ENCODE measurements at places on chromosomes 16 and 17. TPM values are rescaled to one million over a fixed set of nuclear protein-coding genes. Genes with fewer than 3 reads are reported as not detected.
A peak's percentile ranks its signal among the peaks of the same experiment; 100 is the strongest.

DNA sequence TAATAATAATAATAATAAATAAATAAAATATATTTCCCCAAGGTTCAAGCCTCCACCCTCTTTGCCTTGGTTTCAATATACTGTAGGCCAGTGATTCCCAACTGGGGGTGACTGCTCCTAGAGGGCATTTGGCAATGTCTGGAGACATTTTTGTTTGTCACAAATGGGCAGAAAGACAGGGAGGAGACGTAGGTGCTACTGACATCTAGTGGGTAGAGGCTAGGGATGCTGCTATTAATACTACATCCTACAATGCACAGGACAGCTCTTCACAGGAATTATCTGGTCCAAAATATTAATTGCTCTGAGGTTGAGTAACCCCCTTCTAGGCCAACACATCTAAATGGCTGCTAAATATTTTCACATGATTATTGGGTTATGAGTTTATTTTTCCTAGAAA is 12.8 kb upstream of the PRR14 start:
- peaks cover 13% of the 10 kb centered on the region for H3K4me1 ChIP-seq
- DNase-seq, result no peak
- H3K27me3 ChIP-seq, result no peaks in the 10 kb centered on the region
- no peak overlapping the region for H3K4me3 ChIP-seq
- H3K27ac ChIP-seq, result no peak overlapping the region

Gene CHST5
- 0.22 TPM for total RNA-seq

DNA sequence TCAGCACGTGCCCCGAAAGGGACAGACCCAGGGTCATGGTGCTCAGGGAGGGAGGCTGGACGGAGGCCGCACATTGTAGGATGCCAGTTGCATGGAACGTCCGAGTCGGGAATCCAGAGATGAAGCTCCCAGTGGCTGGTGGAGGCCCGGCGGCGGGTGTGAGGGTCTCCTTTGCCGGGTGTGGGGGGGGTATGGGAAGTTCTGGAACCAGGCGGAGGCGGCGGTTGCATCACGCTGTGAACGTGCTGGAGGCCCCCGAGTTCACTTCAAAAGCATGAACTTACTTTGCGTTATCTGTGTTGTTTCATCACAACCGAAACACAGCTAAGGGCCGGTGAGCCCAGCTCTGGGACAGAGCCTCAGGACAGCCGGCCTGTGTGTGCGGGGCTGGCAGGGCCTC is 73.4 kb upstream of the GNG13 start:
- H3K4me3 ChIP-seq, result no peak overlapping the region
- no peak for DNase-seq
- H3K36me3 ChIP-seq, result peaks cover 6% of the 10 kb centered on the region
- H3K27ac ChIP-seq, result no peak overlapping the region

Gene SEPTIN12
- not detected for total RNA-seq

DNA sequence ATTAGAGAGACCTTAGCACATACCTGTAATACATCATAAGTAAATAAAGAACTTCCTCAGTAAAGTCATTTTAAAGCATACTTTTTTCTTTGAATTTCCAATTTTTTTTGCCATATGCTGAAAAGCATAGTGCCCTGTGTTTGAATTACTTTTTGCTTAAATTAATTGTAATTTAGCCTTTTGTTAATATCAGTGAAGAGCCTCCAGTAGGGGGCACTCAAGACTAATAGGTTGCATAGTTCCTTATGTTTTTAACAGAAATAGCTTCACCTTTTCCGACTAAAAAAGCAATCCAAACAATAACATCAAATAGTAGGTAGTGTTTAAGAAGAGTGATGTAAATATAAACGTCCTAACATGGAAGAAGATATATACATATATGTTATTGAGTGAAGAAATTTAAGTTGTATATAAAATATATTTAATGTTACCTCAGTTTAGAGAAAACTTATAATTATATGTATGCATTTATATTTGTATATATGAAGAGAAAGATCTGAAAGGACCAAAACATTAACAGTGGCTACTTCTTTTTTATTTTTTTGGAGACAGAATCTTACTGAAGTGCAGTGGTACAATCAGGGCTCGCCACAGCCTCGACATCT is 18.6 kb downstream of the RAD51C start:
- DNase-seq, result peak; percentile 54
- peaks cover 8% of the 10 kb centered on the region for H3K36me3 ChIP-seq
- no peak overlapping the region for H3K4me3 ChIP-seq
- no peaks in the 10 kb centered on the region for H3K4me1 ChIP-seq

GRCh38 chr16:56974549-56975300 is 13.0 kb downstream of the CETP start:
- peaks cover 11% of the 10 kb centered on the region for H3K4me1 ChIP-seq
- no peaks in the 10 kb centered on the region for H3K36me3 ChIP-seq
- no peak for DNase-seq
- H3K27me3 ChIP-seq, result no peaks in the 10 kb centered on the region

DNA sequence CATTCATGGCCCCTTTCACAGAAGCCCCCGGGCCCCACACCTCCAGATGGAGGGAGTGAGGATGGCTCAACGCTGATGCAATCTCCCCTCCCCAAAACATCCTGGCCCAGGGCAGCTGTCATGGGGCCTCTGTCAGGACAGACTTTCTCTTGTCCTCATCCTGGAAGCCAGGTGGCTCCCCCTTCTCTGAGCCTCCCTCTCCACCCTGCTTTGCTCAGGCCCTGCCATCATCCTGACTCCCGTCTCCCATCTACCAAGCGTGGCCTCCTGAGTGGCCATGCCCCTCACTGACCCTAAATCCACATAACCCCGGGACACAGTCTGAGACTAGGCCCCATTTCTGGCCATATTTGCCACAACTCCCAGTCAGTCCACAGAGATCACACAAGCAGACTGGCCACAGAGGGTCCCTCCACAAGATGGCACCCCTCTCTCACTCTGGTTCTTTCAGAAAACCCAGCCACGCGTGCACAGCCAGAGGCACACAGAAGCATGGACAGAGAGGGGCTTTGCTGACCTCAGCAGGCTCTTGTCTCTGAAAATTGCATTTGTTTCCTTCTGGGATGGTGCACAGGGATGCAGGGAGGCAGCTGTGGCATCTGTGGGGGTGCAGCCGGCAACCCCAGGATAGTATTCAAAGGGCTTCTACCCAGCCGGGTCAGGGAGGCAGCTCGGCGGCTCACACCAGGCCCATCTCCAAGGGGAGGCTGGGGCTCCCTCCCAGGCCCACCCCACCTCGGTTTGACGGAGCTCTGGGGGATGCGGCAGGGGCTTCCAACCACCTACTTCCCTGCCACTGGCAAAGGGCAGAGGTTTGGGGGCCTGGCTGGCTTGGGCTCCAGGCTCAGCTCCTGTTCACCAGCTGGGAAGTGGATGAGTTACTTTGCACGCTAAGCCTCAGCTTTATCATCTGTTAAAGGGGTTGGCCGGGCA is 16.9 kb downstream of the DOC2B start:
- no peak overlapping the region for H3K27ac ChIP-seq
- peaks cover 10% of the 10 kb centered on the region for H3K4me1 ChIP-seq
- H3K36me3 ChIP-seq, result no peaks in the 10 kb centered on the region
- no peak overlapping the region for H3K4me3 ChIP-seq

Gene OR1D5
- total RNA-seq, result not detected

Gene KCNJ2
- 7.6 TPM for total RNA-seq

GRCh38 chr17:63954402-63955063 is 18.2 kb downstream of the SCN4A start:
- H3K4me3 ChIP-seq, result no peak overlapping the region
- H3K27me3 ChIP-seq, result no peaks in the 10 kb centered on the region
- DNase-seq, result peak; percentile 45
- peaks cover 59% of the 10 kb centered on the region for H3K4me1 ChIP-seq
- peak overlapping the region; percentile 74 for H3K27ac ChIP-seq

DNA sequence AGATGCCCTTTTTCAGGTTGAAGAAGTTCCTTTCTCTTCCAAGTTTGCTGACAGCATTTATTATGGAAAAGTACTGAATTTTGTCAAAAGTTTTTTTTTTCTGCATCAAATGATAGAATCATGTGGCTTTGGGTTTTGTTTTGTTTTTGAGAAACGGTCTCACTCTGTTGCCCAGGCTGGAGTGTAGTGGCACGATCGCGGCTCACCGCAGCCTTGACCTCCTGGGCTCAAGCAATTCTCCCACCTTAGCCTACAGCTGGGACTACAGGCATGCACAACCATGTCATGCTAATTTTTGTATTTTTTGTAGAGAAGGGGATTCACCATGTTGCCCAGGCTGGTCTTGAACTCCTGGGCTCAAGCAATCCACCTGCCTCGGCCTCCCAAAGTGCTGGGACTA is 7.3 kb downstream of the CMTM4 start:
- H3K36me3 ChIP-seq, result no peaks in the 10 kb centered on the region
- DNase-seq, result no peak

Gene ZG16B
- 0.49 TPM for total RNA-seq

Gene GRB2
- 88.4 TPM for total RNA-seq

Gene NHLRC4
- total RNA-seq, result 1.5 TPM

DNA sequence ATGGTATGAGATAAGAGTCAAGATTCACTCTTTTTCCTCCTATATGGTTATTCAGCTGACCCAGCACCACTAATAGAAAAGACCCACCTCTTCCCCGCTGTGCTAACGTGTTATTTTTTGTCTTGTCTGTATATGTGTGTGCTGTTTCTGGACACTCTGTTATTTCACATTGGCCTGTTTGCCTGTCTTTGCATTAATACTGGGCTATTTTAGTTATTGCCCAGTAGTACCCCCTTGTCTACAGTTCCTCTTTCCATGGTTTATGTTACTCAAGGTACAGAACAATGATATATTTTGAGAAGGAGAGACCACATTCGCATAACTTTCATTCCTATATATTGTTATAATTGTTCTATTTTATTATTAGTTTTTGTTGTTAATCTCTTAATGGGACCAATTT is 74.0 kb upstream of the SIAH1 start:
- no peaks in the 10 kb centered on the region for H3K4me1 ChIP-seq
- H3K27ac ChIP-seq, result no peak overlapping the region
- H3K27me3 ChIP-seq, result no peaks in the 10 kb centered on the region
- H3K4me3 ChIP-seq, result no peak overlapping the region
- no peaks in the 10 kb centered on the region for H3K36me3 ChIP-seq

GRCh38 chr17:65013613-65014391 is 42.7 kb downstream of the GNA13 start:
- no peak overlapping the region for H3K4me3 ChIP-seq
- peaks cover 25% of the 10 kb centered on the region for H3K36me3 ChIP-seq
- no peak for DNase-seq

- H3K27ac ChIP-seq, result no peak overlapping the region
- no peak for DNase-seq
These were observed 546.0 kb upstream of the PSMD7 start for GRCh38 chr16:73750639-73751038.

Gene NPB
- total RNA-seq, result 2.0 TPM

Gene SMARCE1
- total RNA-seq, result 93.2 TPM

- H3K4me3 ChIP-seq, result no peak overlapping the region
- no peak overlapping the region for H3K27ac ChIP-seq
- no peaks in the 10 kb centered on the region for H3K27me3 ChIP-seq
- peaks cover 17% of the 10 kb centered on the region for H3K4me1 ChIP-seq
These were observed 110.3 kb downstream of the SNX29 start for GRCh38 chr16:12086822-12087221.

DNA sequence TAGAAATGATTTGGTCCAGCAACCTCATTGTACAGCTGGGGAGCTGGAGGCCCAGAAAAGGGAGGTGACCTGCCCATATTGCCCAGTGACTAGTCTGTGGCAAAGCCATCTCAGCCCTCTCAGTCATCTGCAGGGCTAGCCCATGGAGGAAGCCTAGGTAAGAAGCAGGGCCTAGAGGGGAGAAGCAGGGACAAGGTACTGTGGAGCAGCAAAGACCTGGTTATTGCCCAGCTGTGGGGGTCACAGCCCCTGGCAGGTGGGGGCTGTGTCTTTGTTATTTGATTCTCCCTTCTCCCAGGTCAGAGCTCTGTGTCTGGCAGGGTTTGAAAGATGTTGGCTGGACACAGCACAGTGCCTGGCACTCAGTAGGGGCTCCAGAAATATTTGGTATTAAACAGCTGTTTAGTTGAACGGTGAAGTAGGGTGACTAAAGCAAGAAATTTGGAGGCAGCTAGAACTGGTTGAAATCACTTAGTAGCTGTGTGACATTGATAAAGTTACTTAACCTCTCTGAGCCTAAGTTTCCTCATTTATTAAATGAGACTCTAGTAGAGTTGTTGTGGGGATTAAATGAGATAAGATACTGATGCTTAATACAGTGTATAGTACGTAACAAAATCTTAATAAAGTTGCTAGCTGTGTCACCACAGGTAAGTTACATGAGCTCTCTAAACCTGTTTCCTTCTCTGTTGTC is 17.3 kb downstream of the CCR7 start:
- no peaks in the 10 kb centered on the region for H3K27me3 ChIP-seq
- H3K36me3 ChIP-seq, result no peaks in the 10 kb centered on the region
- no peak overlapping the region for H3K4me3 ChIP-seq
- DNase-seq, result no peak

Gene MT1G
- 1.2 TPM for total RNA-seq

DNA sequence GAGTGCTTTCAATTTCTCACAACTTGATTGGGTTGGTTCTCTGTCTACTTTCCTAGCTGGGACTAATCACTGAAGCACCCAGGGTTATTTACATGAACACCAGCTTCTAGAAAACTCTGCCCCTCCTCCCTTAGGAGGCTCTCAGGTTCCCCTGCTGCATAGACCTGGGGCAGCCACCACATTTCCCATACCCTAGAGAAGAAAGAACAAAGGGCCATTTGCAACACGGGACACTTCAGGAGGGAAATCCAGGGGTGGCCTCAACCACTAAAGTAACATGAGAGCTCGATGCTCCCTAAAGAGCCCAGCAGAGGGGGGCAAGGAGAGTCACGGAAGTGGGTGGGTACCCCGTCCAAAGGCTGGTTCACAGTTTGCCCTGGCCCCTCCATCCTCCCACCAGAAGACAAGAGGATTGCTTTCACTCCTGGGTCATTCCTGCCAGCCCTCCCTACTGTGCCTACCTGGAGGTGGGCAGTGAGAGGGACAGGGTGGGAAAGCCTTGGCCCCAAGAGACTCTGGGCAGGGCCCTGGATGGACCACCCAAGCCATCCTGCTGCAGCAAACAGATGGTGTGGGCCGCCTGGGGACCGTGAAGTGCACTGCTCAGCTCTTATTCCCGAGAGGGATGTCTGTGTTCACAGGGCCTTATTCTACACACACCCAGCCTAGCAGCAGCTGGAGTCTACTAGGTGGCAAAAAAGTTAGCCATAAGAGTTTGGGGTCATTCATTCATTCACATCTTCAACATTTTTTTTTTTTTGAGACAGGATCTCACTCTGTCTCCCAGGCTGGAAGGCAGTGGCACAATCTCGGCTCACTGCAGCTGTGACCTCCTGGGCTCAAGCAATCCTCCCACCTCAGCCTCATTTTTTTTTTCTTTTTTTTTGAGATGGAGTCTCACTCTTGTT is 392.1 kb downstream of the SOX9 start:
- H3K36me3 ChIP-seq, result no peaks in the 10 kb centered on the region
- peaks cover 17% of the 10 kb centered on the region for H3K4me1 ChIP-seq
- H3K4me3 ChIP-seq, result no peak overlapping the region
- H3K27me3 ChIP-seq, result peaks cover 7% of the 10 kb centered on the region
- no peak overlapping the region for H3K27ac ChIP-seq
- DNase-seq, result no peak

Gene GAN
- total RNA-seq, result 7.2 TPM

- H3K4me3 ChIP-seq, result no peak overlapping the region
- H3K36me3 ChIP-seq, result no peaks in the 10 kb centered on the region
- no peaks in the 10 kb centered on the region for H3K4me1 ChIP-seq
- DNase-seq, result peak; percentile 27
- H3K27ac ChIP-seq, result peak overlapping the region; percentile 62
These were observed 27.0 kb upstream of the NF1 start for GRCh38 chr17:31067691-31068184.
